ENCODE measurements at places on chromosomes 6 and 20.

DNA sequence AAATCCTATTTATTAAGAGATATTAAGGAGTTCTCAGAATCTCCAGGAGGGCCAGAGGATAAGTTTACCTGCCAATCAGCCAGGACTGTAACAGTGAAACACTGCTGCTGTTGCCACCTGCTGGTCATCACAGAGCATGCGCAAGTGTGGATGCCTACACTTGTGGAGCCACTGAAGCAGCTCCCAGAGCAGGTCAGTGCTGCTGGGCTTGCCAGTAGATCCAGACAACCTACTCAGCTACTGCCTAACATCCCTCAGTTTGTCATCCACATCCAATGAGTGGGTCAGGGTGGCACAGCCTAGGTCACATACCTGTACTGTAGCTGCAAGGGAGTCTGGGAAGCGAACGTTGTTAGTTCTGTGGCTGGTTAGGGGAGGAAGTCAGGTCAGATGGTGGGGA is 18.3 kb upstream of the NHSL1 start:
- peak; percentile 31 for DNase-seq

DNA sequence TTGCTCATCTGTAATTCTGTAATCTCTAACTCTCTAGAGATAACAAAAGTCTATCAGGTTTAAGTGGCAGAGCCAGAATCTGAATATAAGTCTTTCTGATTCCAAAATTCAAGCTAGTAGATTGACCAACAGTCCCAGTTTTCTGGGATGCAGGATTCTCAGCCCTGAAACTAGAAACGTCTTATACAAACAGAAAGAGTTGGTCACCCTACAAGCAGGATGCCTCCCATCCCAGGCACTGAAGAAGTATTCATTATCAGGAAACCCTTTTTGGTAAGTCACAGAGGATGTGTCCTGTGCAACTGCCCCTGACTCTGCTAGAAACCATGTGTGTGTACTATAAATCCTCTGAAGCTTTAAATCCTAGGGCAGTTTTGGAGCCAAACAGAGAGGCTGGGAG is 135.0 kb downstream of the CARMIL1 start:
- no peak for DNase-seq

DNA sequence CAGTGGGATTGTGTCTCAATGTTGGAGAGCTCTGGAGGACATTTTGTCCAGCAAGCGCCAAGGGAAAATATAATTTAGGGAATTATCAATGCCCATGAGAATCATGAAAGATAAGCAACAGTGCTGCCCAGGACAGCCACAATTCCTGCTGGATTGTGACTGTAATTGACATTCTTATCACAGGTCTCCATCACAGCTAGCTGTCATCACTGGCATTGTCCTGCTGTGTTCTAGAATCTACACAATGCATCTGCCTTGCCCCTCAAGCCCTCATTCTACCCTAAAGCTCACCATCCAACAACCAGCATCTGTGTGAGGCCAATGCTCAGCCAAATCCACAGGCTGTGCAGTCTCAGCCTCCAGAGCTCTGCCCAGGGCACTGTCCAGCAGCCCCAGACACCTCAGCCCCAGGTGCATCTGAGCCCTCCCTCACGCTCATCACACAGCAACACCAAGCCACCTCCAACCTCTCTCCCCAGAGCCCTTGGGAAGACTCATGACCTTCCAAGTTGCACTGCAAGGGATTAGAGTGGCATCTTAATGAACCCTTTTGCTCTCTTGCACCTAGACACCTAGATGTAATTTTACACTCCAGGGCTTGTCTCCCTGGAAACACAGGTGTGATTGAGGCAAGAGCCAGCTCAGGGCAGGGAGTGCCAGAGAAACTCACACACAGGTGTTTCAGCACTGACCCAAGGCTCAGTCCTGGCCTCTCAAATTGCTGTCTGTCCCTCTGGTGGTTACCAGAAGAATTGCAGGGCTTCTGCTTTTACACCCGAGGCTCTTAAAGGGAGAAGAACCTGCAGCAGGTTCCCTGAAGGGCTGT is 85.2 kb upstream of the PHACTR3 start:
- DNase-seq: no peak

DNA sequence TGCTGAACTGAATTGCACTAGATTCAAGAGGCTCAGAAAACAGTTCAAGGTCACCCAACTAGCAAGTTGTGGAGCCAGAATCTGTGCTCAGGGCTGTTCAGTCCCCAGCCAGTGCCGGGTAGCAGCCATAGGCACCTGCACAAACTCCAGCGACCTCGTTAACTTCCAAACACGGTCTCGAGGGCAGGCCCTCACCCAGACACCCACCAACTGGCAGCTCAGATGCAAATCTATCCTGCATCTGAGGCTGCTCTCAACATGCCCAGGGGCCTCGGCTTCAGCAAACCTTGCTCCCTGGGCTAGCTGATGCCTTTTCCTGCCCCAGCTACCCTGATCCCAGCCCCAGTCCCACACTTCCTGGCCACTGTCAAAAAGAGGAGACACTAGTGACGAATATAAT is 3.7 kb downstream of the JPH2 start:
- DNase-seq: no peak

- DNase-seq: no peak
Observed at GRCh38 chr6:111417181-111417585, 65.8 kb downstream of the REV3L start.
